T-cell (primary cell): ENCODE measurements at places on chromosomes 3 and 15. TPM values are rescaled to one million over a fixed set of nuclear protein-coding genes. Genes with fewer than 3 reads are reported as not detected.

GRCh38 chr3:69871251-69871650, 128.3 kb upstream of the SAMMSON start:
- DNase-seq: no peak

DNA sequence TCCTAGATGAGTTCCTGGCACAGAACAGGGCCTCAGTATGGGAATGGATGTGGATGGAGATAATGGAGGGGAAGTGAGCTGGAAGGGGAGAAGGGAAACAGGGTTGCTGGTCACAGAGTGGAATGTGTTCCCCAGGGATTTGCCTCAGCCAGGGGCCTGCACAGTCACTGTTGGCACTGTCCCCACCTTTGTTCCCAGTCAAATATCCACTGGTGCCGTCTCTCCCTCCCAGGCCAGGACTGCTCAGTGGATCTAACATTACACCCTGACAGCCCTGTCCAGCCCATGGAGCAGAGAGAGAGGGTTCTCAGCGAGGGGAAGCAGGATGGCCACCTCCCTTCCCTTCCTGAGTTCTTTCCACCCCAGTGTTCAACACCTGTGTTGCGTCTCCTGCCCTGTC, 1.5 kb upstream of the PPP1R2 start:
- no peak for DNase-seq

DNA sequence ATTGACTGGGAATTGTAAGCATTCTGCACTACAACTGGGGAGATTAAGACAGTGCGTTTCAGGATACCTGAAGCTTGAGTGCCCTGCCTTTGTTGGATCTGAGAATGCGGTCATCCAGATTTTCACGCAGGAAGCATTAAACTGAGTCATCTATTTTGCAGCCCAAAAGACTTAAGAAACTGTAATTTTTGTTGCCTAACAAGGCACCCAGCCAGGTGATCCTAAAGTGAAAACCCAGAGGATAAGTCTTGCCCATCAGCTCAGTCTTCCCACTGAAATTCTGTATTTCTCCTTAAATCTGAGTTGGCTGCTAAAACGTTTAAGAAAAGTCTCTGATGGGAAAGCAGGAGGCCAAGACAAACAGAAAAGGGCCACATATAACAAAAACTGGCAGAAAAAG, 242.5 kb upstream of the TMCO5A start:
- DNase-seq: no peak

- no peak for DNase-seq
Observed at GRCh38 chr15:93372208-93372864, 283.3 kb upstream of the RGMA start.

- DNase-seq: no peak
Observed at GRCh38 chr3:65226287-65226686, 538.5 kb upstream of the ADAMTS9 start.

- DNase-seq: no peak
Observed at GRCh38 chr3:48247401-48247811, 6.5 kb downstream of the ZNF589 start.

DNA sequence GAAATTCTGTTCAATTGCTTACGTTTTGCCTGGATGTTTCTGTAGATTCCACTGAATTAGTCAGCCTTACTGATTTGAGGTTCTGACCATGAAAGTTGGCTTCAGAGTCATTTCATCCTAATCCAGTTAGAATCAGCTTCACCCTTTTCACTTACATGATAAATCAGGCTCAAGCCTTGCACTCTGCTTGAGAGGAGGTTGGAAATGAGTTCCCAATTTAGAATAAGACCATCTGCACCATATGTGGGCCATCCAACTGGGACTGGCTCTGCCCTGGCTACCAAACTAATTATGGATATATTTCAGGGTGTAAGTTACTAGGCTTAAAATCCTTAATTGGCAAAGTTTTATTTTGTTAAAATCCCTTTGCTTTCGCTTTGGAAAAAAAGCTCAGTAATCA, 255.7 kb downstream of the CHL1 start:
- no peak for DNase-seq

DNA sequence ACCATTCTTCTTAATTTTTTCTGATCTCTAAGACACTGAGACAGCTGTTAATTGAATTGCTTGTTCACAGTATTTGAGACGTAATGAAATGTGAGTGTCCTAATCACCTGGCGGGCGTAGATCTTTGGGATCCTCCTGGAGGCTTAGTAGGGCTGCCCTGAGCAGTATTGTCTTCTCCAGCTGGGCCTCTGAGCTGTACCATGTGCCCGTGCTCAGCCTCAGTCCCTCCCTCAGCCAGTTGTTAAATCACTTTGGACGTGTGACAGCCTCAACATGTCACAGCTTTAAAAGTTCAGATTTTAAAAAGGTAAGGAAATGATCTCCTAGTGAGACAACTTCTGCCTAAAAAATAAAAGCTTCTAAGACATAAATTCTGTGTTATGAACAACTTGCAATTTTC, 35.5 kb downstream of the IGF1R start:
- DNase-seq: no peak

DNA sequence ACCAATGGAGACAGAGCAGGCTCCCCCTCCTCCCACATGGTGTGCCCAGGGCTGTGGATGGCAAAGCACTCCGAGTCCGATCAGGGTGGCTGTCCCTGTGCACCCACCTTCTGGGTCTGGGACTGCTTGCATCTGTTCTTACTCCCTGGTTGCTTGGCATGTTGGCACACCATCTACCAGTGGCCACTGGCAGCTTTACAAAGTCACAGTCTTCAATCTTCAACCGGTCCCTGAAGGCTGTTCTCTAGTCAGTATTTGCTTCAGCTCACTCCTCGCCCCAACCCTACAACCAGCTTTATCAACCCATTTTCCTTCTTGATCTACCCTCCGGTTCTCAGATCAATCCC, 14.8 kb downstream of the HOMER2 start:
- no peak for DNase-seq

CAMP gene
- not detected for total RNA-seq

GP5 gene
- 7.6 TPM for total RNA-seq

GPR171 gene
- 23.2 TPM for total RNA-seq

LYZL4 gene
- total RNA-seq: not detected

ZNF620 gene
- total RNA-seq: 2.7 TPM

MAN2C1 gene
- 366 TPM for total RNA-seq

UTS2B gene
- total RNA-seq: not detected

KAT2B gene
- total RNA-seq: 80.8 TPM

ZPLD1 gene
- not detected for total RNA-seq
